ENCODE measurements at places on chromosomes 1 and 21.

DNA sequence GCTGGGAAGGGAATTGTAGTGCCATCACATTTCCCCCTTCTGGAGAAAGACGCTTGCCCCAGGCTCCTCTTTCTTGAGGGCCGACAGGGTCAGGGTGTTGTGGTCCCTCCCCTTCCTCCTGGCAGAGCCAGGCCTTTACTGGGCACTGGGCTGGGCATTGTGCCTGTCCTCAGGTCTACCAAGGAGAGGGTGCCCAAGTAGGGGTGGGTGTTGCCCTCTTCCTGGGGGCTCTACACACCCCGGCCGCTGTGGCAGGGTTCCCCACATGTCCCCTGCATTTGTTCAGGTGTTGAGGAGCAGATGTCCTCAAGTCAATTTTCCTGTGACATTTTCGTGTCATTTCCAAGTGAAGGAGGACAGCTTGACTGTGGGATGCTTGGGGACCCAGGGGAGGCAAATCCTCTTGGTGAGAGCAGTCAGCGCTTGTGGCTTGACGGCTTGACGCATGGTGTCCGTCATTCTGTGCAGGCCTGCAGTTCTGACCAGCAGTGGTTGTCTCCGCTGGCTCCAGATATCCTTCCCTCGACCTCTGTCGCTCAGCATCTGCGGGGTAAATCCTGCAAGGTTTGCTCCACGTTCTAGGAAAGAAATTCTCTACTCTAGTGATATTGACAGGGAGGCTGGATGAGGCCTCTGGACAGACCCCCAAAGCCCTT lies 181.9 kb upstream of the VAMP3 start:
- DNase-seq = peak; percentile 10

DNA sequence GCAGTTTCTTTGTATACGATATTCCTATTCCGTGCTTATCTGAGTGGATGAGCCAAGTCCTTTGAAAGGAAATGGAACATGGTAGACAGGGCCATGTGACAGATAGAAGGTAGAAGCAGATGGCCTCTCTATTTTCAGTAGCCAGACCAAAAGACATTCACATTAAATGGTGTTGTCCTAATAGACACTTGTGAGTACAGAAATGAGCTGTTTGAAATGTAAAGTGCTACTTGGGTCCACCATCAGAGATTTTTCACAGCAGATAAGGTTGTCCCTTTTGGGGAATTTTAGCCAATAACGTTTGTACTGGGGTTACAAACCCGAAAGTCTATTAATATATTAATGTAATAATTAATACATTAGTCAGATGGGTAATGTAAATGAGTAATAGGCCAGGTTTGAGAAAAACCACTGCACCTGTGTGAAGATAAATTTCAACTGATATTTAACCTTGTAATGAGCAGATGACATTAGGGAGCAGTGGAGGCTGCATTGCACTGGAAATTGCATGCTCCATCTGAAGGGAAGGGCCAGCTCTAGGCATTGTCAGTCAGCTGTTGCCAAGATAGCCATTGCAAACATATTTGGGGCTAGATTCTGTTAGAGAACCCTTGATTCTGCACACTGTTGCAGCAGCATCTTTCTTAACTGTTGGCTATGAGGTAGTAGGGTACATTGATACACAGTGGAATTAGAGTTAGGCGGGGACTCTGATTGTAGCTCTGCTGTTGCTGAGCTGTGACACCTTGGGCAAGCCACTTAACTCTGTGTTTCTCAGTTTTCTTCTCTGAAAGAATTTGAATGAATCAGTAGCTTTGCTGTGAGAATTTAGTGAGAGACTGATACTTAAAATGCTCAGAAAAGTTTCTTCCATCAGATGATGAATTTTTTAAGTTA lies 43.8 kb downstream of the FGGY start:
- no peak for DNase-seq

DNA sequence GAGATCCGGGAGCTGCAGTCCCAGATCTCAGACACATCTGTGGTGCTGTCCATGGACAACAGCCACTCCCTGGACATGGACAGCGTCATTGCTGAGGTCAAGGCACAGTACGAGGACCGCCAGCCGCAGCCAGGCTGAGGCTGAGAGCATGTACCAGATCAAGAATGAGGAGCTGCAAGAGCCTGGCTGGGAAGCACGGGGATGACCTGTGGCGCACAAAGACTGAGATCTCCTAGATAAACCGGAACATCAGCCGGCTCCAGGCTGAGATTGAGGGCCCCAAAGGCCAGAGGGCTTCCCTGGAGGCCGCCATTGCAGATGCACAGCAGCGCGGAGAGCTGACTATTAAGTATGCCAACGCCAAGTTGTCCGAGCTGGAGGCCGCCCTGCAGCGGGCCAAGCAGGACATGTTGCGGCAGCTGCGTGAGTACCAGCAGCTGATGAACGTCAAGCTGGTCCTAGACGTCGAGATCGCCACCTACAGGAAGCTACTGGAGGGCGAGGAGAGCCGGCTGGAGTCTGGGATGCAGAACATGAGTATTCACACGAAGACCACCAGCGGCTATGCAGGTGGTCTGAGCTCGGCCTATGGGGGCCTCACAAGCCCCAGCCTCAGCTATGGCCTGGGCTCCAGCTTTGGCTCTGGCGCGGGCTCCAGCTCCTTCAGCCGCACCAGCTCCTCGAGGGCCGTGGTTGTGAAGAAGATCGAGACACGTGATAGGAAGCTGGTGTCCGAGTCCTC lies 25.5 kb downstream of the ETV3L start:
- peak; percentile 60 for DNase-seq

DNA sequence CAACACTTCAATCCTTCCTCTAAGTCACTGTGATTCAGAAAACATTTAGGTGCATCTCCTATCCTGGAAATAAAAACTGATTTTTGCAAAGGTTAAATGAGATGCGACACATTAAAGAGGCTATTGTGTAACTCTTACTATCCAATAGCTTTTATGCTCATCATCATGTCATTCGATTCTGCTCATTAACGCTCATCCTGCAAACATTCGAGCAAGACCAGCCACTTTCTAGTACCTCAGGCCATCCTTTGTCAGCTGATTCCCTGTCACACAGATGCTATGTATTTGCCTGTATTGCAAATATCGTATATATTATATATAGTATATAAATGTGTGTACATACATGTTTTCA lies 131.6 kb downstream of the TLR5 start:
- no peak for DNase-seq

- peak; percentile 13 for DNase-seq
Measured at GRCh38 chr1:3055051-3055450, 14.0 kb upstream of the PRDM16 start.

- no peak for DNase-seq
Measured at GRCh38 chr1:151720125-151720524, 1.2 kb upstream of the RIIAD1 start.

DNA sequence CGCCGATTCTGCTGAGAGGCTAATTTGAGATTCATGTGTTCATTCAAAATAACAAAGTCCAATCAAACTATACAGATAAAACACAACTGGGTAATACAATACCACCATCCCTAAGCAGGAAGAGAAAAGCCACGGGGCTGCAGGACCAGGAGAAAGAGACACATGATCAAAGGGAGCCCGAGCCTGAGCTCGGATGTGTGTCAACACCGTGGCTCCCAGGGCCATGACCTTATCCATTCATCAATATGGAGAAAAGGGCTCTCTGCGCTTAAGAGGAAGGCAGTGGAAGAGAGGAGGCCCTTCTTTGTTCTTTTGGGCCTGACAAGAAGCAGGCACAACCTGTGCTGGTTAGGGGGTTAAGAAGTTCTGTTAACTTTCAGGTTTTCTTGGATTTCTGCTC lies 56.7 kb downstream of the HUNK start:
- no peak for DNase-seq

DNA sequence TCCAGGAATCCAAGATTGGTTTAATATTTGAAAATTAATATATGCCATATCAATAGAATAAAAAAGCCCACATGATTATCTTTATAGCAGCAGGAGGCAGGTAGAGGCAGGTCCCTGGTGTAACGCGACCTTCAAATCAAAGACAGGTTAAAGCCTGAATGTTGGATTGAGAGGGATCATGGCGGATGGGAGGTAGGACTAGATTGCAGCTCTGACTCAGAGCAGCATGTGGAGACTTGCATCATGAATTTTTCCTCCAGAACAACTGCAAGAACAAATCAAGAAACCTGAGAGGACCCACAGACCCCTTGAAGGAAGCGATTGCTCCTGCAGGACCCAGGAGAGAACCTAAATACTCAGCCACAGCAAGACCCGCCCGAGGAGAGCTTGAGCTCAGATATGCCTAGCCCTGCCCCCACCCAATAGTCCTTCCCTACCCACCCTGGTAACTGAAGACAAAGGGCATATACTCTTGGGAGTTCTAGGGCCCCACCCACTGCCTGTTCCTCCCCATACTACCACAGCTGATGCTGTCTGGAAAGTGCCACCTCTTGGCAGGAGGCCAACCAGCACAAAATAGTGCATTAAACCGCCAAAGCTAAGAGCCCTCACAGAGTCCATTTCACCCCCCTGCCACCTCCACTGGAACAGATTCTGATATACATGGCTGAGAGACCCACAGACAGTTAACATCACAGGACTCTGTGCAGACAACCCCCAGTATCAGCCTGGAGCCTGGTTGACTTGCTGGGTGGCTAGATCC lies 19.5 kb downstream of the S100B start:
- DNase-seq = no peak

- no peak for DNase-seq
Measured at GRCh38 chr1:115746021-115746690, 22.4 kb downstream of the CASQ2 start.

GRCh38 chr21:42048870-42049577 lies 22.1 kb upstream of the UMODL1 start:
- no peak for DNase-seq

DNA sequence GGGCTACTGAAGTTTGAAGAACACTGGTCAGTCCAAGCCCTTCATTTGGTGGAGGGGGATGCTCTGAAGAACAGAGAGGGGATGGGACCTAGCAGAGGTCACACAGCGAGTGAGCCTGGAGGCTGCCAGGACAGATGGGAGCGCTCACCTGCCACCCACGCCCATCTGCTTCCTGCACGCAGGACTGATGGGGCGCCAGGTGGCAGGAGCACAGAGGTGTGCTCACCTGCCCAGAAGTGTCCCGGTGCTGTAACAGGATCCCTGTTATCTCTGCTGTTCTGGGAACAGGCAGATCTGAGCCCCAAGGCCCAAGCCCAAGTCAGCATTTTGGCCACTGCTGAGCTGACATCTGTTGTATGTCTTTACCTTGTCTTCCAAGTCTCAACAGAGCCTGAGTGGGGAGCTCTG lies 40.5 kb downstream of the EPHB2 start:
- peak; percentile 30 for DNase-seq

DNA sequence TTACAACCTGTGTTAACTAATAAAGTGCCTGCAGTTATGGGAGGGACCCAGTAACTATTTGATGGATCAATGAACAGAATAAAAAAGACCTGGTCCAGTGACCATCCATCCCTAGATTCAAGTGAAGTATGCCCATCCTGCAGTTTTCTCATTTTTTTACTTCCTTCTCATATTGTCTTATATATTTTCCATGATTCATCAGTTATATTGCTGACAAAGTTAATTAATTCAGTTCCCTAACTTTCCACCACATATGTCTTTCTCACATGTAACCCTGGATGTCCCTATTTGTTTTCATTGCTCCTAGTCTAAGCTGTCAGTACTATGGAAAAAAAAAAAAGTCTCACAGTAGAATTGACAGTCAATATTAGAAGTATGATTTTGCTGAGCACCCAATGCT lies 64.3 kb downstream of the ITGB3BP start:
- DNase-seq = no peak

DNA sequence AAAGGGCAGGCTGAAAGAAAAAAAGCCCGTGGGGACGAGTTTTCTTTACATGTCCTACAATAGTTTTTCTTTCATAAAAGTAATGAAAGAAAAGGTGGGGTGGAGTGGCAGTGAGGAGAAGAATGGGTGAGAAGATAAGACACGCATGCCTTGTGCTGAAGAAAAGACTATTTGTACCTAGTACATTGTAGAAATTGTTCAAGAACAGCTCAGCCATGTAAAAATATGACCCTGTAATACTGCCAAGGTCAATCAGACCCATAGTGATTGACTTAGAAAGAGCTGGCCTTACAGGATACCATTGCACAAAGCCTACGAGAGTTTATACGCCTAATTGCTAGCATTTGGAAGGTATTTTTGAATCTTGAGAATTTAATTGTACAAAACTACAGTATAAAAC lies 126.0 kb upstream of the NRIP1 start:
- no peak for DNase-seq

DNA sequence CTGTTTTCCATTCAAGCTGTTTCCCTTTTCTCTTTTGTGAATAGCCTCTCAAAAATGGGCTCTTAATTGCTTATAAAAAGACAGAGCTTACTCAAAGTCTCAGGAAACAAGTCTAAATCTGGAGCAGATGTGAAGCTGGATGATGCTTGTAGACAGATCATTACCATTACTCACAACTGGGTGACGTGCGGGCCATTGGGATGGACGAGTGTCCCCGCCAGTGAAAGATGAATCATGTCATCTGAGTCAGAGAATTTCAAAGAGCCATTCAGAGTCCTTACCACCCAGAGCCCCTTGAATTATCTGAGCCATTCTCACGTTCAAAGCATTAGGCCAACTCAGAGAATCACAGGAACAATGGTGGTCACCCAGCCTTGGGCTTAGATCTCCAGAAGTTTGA lies 134.6 kb downstream of the HUNK start:
- DNase-seq = no peak

- DNase-seq = no peak
Measured at GRCh38 chr1:184752656-184753055, 2.0 kb downstream of the EDEM3 start.

DNA sequence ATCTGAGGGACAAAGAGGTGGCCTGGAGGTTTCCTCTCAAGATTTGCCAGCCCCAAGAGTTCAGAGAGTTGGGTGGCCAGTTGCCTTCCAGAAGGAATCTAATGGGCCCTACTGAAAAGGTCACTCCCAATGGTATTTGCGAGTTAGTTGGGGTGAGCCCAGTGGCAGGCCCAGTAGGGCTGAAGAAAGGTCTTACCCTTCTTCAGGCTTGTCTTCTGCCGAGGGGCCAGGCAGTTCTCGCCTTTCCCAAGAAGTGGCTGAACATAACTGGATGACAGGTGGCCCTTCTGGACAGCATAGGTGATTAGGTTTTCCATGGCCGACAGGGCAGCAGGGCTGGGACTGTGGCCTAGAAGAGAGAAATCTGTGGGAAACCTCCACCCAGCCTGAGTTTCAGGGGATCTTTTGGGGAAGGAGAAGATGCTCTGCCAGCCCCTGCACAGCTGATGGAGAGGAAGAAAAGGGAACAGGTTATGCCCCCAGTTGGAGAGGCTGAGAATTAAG lies 7.2 kb downstream of the PGLYRP4 start:
- no peak for DNase-seq

- peak; percentile 66 for DNase-seq
Measured at GRCh38 chr1:23529146-23530086, 1.6 kb downstream of the E2F2 start.

DNA sequence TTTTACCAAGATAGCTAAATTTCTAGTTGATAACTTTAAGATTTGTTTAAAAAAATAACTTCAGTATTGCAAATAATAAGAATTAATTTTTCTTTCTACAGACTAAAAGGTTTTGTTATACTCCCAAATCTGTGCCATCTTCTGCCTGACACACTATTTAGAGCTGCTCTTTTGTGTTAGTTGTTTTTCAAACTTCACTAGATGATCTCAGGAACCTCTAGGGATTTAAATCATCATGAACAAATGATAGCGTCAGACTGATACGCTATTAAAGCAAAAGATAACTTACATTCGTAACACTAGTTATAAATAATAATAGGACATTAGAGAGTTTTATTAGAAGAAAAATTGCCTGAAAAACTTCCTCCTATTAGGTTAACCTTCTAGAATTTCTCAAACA lies 243.1 kb upstream of the CXADR start:
- DNase-seq = no peak

- no peak for DNase-seq
Measured at GRCh38 chr1:50516056-50516455, 92.8 kb upstream of the DMRTA2 start.

- no peak for DNase-seq
Measured at GRCh38 chr1:202038688-202039346, 28.4 kb downstream of the ELF3 start.
